ENCODE measurements at places on chromosomes 5 and 9. TPM values are rescaled to one million over a fixed set of nuclear protein-coding genes. Genes with fewer than 3 reads are reported as not detected.
A peak's percentile ranks its signal among the peaks of the same experiment; 100 is the strongest.

The RGS14 gene
- 30.2 TPM for total RNA-seq

The TCF7 gene
- total RNA-seq, result 2.0 TPM

The PCDHGA6 gene
- total RNA-seq, result 2.1 TPM

The QRFP gene
- total RNA-seq, result not detected

The ARHGEF37 gene
- 10.2 TPM for total RNA-seq

The CMYA5 gene
- total RNA-seq, result 2.8 TPM

- DNase-seq, result peak; percentile 26
Observed at GRCh38 chr5:68288707-68289134, 73.2 kb downstream of the PIK3R1 start.

GRCh38 chr5:157168286-157168685 is 2.2 kb upstream of the GARIN3 start:
- DNase-seq, result no peak

DNA sequence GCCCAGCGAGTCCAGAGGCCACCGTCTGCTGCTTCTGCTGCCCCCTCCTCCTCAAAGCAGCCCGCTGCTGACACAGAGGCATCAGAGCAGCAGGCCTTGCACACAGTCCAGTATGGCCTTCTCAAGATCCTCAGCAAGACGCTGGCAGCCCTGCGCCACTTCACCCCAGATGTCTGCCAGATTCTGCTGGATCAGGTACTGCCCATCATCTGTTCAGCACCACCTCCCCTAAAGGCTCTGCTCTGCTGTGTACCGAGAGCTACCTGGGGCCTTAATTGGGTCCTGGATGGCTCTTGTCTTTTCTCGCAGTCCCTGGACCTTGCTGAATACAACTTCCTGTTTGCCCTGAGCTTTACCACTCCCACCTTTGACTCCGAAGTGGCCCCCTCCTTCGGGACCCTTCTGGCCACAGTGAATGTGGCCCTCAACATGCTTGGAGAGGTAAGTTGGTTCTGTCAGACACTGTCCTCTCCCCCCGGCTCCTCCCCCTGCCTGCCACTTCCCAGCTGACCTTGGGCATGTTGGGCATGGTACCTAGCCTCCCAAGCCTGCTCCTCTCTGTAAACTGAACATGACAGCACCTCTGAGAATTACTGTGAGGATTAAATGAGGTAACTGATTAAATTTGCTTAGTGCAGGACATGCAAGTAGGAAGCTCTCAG is 22.7 kb downstream of the SH3GLB2 start:
- no peak for DNase-seq

DNA sequence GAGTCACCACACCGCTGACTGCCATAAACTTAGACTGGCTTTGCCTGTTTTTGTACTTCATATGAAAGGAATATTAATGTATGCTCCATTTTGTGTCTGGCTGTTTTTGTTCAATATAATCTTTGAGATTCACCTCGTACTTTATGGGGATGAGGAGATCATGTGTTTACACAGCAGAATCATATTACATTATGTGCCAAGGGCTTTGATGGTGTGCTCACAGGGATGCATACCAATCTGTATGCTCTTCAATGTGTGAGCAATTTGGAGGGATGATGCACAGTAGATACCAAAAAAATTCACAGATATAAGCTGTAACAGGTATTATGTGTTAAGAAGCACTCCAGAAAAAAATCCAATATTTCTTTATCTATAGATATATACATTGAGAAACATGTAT is 113.7 kb downstream of the GABRB2 start:
- no peak for DNase-seq

- no peak for DNase-seq
Observed at GRCh38 chr9:38181232-38181631, 112.2 kb upstream of the SHB start.

GRCh38 chr5:56566374-56567249 is 248.7 kb upstream of the MAP3K1 start:
- no peak for DNase-seq

DNA sequence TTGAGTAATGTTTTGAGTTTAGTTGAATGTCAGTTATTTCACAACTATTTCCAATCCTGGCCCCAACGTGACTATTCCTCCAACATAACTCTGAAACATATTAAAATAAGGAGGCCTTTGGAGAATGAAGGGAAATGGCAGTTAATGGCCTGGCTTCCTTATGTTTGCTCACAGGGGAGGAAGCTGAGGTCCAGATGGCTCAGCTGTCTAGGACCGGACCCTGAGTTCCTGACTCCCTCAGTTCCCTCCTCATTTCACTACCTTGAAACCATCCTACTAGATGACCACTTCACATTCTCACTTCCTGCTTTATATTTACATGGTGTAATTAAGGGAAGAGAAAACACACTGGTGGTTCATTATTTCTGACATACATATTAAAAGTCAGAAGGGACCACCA is 6.6 kb downstream of the OTULINL start:
- no peak for DNase-seq

DNA sequence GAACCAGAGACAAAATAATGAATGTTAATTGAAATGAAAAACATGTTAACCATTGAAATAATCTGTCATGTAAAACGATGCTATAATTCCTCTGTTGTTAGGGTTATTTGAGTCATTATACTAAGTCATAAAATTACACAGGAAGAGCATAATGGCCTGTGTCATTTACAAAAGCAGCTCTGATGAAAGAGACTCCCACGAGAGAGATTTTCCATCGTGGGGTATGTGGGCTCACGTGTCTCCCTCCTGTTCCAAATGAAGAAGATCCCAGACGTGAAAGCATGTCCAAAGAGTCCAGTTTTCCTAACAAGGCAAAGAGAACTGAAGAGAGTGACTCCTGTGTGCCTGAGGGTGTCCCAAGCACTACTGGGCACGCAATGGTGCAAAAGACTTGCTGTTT is 379.8 kb downstream of the SPOCK1 start:
- DNase-seq, result no peak

DNA sequence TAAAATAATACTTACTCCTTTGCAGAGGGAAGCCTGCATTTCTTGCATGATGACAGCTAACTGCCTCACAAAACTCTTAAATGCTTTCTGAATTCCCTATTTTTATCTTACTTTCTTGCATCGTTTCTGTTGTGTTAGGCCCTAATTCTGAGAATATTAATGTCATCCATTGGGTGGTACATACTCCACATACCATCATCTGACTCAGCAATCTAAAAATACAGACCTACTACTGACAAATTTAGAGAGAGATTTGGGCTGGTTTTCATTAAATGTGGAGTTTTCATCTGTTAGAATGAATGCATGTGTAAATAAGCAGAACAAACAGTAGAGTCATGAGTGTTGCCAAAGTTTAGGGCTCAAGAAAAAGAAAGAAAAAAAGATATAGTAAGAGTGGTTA is 26.5 kb upstream of the KCNN2 start:
- DNase-seq, result no peak

DNA sequence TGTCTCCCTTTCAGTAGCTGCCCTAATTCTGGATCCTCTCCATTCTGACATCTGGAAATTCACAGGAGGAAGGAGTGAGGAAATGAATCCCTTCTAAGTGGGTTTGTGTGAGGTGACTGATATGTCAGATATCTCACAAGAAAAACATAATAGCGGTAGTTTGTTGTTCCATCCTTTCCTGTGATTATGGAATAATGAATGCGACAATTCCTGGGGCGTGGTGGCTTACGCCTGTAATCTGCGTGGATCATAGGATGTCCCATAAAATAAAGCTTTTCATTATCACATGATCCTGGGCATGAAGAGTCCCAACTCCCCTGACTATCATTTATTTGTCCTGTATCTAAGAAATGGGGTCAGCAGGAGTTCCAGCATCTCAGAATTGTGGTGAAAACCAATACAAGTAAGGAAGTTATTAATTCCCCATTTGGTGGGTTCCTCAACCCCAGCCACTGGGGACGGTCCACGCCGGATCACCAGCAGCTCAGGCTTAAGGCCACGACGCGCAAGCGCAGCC is 375 bp upstream of the C5orf24 start:
- DNase-seq, result no peak

GRCh38 chr5:141951332-141951781 is 6.6 kb downstream of the PCDH12 start:
- no peak for DNase-seq

GRCh38 chr5:54944364-54944763 is 41.0 kb downstream of the ESM1 start:
- DNase-seq, result peak; percentile 38

- DNase-seq, result peak; percentile 34
Observed at GRCh38 chr5:109016300-109016699, 268.6 kb downstream of the FER start.

DNA sequence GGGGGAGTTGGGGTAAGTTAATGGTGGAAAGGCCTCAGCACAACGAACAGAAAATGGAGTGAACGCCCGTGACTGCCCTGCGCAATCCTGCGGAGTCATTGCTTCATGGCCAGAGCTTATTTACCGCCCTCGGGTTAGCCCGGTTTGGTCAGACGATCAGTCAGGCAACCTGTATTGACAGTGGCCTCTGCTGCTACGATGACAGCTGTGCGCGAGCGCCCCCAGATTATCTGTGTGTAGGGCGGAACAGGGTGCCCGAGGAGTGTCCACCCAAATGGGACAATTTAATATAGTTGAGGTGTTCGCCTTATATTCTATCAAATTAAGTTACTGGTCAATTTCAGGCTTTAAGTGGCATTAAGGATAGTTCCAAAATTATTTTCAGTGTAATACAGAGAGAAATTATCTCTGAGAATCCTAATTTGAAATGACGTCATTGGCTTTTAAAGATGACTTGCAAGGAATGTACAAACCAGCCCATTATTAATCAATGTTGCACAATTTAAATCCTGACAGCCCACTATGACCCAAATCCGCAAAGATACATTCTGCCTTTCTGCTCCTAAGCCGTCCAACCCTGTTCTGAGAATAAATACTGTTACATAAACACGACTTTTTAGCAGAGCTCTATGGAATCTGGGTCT is 879 bp upstream of the UBQLN1 start:
- DNase-seq, result peak; percentile 47

GRCh38 chr9:89526667-89527066 is 28.8 kb upstream of the SEMA4D start:
- DNase-seq, result peak; percentile 16

DNA sequence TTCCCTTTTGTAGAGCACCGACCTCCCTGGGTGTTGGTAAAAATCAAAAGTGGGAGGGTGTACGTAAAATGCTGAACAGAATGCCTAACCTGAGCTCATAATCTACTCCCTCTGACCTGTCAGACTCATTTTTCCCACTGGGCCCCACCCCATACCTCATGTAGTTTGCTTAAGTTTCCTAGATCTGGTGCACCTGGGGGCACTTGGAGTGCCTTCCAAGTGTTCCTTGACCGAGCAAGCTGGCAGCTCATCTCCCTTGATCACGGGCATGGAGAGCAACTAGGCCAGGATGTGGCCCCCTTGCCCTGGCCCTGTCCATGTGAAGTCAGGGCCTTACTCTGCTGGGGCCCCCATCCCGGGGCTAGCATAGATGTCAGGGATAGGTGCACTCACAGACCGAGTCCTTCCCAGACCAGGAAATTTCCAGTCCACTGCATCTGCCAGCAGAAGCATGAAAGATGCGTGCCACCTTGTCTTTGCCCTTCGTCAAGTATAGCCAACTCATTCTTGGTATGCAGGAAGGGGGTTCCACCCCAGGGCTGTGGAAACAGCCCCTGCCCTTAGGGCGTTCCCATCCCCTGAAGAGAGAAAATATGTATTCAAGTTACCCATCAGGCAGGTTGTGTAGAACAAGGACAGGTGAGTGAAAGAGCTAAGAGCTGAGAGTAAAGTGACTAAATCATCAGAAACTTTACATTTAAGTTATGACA is 41.9 kb downstream of the SLC22A5 start:
- DNase-seq, result no peak

GRCh38 chr5:122311961-122312590 is at the start of gene SNCAIP:
Gene SNCAIP, plus strand, starts transcription at chr5:122312237. Its CDS starts 78,898 bp downstream, at chr5:122391135.
- no peak for DNase-seq

DNA sequence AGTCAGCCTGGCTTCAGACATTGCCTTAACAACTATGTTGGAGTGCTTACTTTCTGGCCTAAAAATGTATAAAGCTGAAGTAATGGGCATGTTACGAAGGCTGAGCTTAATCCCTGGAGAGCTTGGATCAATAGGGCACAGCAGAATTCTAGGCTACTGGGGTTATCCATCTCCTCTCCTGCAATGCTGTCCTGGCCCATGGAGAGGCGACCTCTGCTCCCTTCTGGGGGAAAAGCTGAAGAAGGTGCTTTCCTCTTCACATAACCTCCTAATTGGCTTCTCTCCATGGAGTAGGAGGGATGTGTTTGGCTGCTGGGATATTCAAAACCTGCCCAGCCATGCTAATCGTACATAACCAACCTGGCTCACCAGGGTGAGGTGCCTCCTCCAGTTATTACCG is 403.5 kb downstream of the DMRT2 start:
- DNase-seq, result no peak

GRCh38 chr9:95511952-95512708 is 4.6 kb downstream of the PTCH1 start:
- no peak for DNase-seq

DNA sequence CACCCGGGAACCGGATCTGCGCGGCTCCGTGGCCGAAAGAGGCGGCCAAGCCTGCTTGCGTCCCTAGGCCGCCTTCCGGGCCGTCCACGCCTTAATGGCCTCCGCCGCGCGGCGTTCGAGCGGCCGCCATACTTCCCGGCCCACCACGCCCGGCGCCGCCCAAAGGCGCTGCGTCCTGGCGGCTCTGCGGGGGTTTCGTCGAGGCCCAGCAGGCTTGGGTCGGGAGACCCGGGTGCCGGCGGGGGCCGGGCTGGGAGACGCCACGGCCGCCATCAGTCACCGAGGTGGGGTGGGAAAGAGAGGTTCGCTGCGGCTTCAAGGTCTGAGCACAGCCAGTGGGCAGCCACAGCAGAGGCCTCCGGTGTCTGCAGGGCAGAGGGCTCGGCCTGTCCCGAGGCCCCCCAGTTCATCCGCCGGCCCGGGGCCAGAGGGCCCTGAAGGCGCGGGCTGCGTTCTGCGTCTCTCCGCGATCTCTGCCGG is 545.8 kb upstream of the CDH10 start:
- DNase-seq, result no peak

- DNase-seq, result no peak
Observed at GRCh38 chr9:109411069-109411761, 86.9 kb downstream of the PTPN3 start.

DNA sequence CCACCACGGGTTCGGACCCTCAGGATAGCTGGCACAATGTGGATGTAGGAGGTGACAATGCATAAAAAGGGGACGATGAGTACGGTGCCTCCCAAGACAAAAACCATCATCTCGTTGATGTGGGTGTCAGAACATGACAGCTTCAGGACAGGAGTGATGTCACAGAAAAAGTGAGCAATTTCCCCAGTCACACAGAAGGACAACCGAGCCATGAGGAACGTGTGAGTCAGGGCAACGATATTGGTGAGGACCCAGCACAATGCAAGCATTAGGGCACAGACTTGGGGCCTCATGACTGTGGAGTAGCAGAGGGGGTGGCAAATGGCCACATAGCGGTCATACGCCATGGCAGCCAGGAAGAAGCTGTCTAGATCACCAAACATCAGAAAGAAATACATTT is 491 bp downstream of the OR1N1 start:
- no peak for DNase-seq

GRCh38 chr9:99948896-99949295 is 42.4 kb downstream of the STX17 start:
- peak; percentile 28 for DNase-seq

- no peak for DNase-seq
Observed at GRCh38 chr5:1124205-1125029, 12.6 kb upstream of the SLC12A7 start.

Data from renal cortical epithelial cell (primary cell).